Right lobe of liver (tissue), 6 donors: ENCODE measurements at places on chromosomes 6 and 20.

DNA sequence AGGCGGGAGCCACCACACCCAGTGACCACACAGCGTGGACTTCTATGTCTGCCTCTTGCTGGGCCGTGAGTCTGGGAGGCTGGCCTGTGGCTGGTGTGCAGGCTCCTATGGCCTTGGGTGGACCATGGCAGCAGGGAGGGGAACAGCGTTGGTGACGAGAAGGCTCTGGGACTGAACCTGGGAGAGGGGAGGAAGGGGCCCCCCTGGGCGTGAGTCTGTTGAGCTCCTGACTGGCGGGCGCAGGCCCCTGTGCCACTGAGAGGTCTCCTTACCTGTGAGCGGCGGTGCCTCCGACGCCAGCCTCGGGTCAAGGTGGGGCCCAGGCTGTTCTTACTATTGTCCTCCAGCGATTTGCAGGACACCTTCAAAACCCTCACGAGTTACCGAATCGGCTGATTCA, 12.8 kb upstream of the HELZ2 start:
- no peak for DNase-seq

DNA sequence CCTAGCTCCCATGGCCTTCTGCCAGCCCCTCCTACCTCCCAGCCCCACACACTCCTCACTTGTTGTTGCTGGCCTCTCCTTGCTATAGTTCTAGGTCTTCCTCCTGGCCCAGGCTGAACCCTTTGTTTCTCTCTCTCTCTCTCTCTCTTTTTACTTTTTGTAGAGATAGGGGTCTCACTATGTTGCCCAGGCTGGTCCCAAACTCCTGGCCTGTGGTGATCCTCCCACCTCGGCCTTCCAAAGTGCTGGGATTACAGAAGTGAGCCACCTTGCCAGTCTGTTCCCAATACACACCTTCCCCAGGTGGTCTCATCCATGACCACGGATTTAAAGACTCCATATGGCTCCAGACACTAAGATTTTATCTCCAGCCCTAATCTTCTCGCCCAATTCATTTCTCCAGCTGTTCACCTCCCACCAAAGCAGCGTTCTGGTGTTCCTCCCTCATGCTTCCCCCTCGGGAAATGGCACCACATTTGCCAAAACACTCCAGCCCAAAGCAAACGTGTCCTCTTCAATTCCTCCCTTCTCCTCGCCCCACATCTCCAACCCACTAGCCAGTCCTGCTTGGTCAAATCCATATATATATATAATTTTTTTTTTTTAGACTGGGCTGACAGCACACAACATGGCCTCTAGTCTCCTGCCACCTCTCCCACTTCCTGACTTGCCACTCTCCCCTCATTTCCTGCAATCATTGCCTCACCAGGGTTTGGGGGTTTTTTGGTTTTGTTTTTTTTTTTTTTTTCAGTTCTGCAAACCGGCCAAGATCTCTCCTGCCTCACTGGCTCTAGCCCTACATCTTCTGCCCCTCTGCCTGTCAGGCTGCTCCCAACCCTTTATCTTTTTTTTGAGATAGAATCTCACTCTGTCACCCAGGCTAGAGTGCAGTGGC, 104.4 kb downstream of the NCR2 start:
- DNase-seq, result no peak

- DNase-seq, result no peak
These were observed 7.2 kb upstream of the STX11 start for GRCh38 chr6:144143106-144143505.

DNA sequence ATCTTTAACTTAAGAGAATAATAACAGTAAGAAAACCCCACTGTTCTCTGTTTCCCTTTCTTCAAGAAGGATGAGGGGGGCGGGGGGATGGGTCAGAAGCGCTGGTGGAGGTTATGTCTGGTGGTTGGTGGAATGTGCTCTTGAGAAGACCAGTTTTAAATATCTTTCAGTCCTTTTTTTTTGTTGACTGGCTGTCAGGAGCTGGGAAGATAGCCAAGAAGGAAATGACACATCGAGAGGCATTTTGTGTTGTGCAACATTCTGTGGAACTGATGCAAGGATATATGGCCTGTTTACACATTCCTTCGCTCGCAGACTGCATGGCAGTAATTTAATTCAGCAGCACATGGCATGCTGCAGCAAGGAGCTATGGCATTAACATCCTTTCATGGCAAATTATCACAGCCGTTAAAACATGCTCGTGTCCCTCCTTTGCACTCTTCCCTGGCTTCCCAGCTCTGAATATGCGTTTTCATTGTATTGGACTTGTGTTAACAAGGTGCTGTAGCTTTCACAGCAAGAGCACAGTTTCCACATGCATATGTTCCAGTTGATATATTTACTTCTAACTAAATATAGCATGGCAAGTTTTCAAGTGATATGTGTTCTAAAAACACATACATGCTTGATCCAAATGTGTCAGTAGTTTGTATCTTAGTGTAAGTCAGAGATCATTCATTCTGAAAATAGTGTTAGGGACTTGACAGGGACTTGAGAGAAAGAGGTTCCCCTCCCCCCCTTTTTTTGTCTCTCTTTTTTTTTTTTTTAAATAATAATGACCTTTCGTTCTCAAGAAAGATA, 68.2 kb upstream of the SUPT3H start:
- DNase-seq, result peak; percentile 55

GRCh38 chr6:56616967-56617366, 25.7 kb downstream of the DST start:
- no peak for DNase-seq

DNA sequence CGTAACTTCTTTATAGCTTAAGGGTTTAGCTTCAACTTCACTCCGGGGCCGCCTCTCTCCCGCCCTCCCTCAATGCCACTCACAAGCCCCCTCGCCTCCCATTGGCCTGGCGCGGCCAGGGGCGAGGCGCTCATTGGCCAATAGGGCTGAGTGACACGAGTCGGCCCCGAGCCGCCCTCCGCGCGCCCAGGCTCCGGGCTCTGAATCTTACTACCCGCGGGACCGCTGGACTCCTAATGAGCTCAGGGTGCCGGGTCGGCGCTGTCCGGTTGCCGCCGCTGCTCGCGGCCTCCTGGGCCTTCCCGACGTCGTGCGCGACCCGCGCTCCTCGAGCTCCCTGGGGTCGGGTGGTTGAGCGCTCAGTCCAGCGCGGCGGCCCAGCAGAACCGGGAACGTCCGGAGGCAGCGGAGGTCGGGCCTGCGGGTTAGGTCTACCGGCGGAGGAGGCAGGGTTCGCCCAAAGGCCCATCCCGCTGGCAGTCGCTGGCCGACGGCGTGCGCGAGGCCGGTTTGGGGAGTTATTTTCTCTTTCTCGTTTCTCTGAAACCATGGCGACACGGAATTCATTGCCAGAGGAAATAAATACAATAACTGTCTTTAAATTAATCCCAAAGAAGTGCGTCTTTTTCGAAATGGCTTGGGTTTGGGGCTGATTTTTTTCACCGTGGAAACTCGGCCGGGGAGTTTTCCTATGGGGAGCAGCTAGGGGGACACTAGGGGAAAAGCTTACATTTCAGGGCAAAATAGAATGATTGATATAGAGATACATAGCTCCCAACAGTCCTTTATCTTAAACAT, at the start of gene SIM1:
Gene SIM1 (minus strand): TSS at position 19 of the 798 bp plus-strand sequence. CDS start 1,453 bp downstream, outside the sequence.
- peak; percentile 51 for DNase-seq

GRCh38 chr6:157186785-157187181, 136.5 kb downstream of the TMEM242 start:
- no peak for DNase-seq

DNA sequence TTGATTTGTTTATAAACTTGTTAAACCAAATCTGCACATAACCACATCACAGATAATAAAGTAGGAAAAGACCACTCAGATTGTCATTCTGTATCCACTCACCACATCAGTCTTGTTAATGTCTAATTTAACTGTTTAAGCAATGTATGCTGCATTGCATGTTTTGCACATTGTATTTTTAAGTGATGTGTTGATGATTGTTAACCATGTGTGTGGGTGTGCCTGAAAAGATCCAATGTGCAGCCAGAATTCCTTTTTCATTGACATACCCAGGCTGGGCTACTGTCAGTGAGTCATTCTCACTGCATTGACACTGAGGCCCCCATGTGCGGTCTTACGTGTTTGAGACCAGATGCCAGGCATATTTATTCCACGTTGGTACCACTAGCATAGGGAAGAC, 167.3 kb downstream of the TRMT11 start:
- DNase-seq, result no peak

DNA sequence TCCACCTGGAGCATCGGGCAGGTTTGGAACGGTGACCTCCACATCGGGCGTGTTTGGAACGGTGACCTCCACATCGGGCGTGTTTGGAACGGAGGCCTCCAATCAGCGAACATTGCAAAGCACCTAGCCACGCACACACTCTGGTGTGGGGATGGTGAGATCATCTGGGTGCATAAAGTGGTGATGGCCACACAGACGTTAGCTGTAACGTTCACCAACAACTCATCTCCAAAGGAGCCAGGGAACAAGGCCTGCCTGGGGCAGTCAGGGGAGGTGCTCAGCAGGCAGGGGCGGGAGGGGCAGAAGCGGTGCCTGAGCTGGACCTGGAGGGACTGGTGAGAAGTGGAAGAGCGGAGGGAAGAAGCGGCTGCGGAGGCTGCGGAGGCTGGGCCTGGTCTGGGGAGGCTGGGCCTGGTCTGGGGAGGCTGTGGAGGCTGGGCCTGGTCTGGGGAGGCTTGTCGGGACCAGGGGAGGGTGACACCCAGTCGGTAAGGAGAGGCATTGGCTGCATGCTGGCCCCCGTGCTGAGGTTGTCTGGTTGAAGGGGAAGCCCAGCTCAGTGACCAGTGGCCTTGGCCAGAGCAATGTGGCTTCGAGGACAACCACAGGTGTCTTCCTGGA, 89.9 kb downstream of the PSMB1 start:
- DNase-seq, result no peak

- DNase-seq, result no peak
These were observed 44.1 kb downstream of the ELOVL2 start for GRCh38 chr6:10999994-11000393.

- DNase-seq, result no peak
These were observed 27.3 kb upstream of the TGM2 start for GRCh38 chr20:38192323-38192885.

DNA sequence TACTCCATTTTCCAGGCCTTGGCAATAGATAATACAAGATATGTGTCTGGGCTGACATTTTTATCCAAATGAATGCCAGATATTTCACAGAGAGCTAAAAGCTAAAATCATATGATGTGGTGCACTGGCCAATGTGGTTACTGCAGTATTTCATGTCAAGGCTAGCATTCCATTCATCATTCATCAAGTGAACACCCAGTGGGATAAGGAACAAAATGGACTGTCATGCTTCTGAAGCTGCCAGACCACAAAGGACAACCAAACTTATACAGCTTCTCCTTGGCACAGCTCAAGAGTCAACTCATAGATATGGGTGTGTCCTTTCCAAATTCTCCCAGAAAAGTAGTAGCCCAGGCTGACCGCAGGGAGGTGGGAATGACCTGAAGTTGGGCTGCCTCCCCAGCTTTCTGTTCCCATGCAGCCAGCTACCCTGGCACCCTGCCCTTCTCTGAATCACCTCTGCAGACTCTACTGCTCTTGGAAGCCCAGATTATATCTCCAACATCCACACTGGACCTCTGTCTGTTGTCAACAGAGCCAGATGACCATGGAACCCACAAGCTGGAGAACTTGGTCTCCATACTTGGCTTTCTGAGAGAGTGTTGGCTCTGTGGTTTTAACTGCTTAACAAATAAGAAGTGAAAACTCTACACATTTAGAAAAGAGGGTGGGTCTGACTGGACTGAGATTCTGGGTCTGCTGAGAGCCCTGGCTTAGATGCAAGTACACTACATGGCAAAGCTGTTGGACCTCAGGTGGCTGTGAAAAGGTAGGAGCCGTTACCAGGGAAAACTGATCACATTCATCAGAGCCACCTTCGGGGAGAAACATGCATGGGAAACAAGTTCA, 122.8 kb downstream of the ALDH8A1 start:
- DNase-seq, result peak; percentile 86

DNA sequence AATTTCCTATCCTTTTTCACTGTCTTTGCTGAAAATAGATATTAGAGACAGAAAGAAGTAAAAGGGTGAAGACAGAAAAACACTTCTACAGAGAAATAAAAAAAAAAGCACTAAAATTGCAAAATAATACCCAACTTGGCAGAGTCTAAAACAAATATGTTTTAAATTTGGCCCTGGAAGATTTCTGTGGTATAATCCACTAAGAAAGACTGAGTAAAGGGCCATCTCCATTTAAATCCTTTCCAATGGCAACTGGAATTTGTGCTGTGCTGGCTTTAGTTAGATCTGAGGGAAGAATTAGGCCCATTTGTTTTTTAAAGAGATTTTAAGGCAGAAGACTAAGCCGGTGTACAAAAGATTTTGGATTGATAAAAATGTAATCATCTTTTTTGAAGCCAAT, 321.2 kb downstream of the GJA1 start:
- no peak for DNase-seq

DNA sequence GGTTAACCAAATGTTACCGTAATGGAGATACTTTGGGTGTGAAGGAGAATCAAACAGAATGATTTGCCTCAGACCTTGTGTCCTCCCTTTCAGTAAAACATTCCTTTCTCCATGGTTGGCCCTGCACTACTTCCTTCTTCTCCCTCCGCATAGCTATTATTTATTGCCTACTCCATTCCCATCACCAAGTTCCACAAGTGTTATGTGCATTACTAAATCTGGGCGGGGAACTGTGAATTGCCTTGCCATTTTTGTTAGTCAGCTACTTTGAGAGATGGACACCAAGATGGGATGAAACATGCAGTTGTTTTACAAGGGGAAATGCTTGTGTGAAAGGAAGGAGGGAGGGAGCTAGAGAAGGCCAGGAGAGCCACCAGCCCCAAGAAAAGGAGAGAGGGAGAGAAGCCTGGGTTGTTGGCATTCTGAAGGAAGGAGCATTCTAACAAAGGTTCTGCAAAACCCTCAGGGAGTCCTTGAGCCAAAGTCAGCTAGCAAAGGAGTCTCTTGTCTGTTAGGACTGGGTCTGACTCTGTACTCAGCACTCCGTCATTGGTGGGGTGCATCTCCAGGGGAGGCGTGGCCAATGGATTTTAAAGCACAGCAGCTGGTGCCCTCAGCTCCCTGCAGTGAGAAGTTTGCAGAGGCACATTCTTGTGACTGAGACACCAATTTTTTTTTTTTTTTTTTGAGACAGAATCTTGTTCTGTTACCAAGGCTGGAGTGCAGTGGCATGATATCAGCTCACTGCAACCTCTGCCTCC, 83.6 kb upstream of the CHD6 start:
- DNase-seq, result no peak

- DNase-seq, result no peak
These were observed 118.9 kb downstream of the QKI start for GRCh38 chr6:163533443-163533842.

DNA sequence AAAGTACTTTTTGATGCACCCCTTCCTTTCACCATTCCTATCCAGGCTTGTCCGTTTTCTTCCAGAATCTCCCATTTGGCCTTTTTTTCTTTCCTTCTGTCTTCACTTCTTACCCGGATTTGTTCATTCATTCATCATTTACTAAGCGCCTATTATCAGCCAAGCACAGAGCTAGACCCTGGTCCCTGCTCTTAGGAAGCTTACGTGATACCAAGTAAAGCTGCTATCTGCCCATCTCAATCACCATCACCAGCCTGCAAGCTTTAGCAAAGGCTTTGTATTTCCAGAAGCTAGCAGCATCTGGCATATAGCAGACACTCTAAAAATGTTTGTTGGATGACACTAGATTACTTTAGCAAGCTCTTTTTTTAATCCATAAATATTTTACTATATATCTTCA, 4.8 kb downstream of the NDRG3 start:
- DNase-seq, result no peak

- DNase-seq, result no peak
These were observed 682.0 kb downstream of the GRIK2 start for GRCh38 chr6:102075539-102075938.

GRCh38 chr6:37233541-37233940, 24.0 kb upstream of the TBC1D22B start:
- no peak for DNase-seq
